ENCODE measurements at places on chromosomes 13 and 19. TPM values are rescaled to one million over a fixed set of nuclear protein-coding genes. Genes with fewer than 3 reads are reported as not detected.

The ZNF66 gene
- 13.6 TPM for total RNA-seq

The VSTM1 gene
- not detected for total RNA-seq

The SMIM44 gene
- not detected for total RNA-seq

The ZNF584 gene
- total RNA-seq = 8.4 TPM

The ELANE gene
- total RNA-seq = 0.52 TPM

The LILRB1 gene
- 1.0 TPM for total RNA-seq

The RFPL4A gene
- 0.52 TPM for total RNA-seq

The GSX1 gene
- total RNA-seq = not detected

The RASGRP4 gene
- total RNA-seq = 1.0 TPM
